ENCODE measurements at places on chromosomes 11 and 22.

GRCh38 chr11:70367071-70367470, 31.3 kb upstream of the CTTN start:
- DNase-seq = peak; percentile 20

GRCh38 chr11:111845276-111846028, 25.9 kb downstream of the ALG9 start:
- DNase-seq = no peak

GRCh38 chr22:28750471-28750881, 8.6 kb downstream of the HSCB start:
- DNase-seq = peak; percentile 89

DNA sequence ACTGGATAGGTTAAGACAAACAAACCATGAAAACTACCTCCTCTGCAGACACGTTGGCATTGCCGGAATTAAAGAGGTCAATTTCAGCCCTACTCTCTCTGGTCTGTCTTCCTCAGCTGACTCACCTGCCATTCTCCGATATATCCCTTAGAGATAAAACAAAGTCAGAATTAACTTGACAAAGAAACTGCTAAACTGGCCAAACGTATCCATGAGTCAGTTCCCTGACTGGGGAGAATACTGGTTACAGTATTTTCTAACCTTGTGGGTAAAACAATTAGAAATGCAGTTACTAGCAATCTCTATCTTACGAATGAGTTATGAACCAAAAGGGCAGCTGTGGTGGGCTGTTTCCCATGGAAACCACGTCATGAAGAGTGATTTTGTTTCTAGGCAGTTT, 96.2 kb downstream of the RDX start:
- no peak for DNase-seq

DNA sequence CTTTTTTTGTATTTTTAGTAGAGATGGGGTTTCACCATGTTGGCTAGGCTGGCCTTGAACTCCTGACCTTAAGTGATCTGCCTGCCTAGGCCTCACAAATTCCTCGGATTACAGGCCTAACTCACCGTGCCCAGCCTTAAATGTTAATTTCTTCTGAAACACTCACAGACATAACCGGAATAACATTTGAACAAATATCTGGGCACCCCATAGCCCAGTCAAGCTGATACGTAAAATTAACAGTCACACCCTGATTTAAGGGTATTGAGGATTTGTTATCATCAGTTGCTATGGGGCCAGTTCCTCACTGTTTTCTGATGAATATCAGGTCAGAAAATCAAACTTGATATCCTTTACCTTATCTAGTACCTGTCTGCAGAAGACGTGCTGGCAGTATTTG, 23.0 kb upstream of the OR9Q1 start:
- DNase-seq = no peak

GRCh38 chr11:64120951-64121569, 44.9 kb downstream of the MACROD1 start:
- peak; percentile 61 for DNase-seq

Data from EH (cell line).